ENCODE measurements at places on chromosomes 1 and 21. TPM values are rescaled to one million over a fixed set of nuclear protein-coding genes. Genes with fewer than 3 reads are reported as not detected.

Gene KCNK1
- 1.4 TPM for total RNA-seq

Gene SNRNP40
- total RNA-seq = 58.9 TPM

Gene CHI3L2
- total RNA-seq = 8.5 TPM

Gene LCE3E
- not detected for total RNA-seq

Gene CD1B
- total RNA-seq = not detected

Gene DNAJC11
- total RNA-seq = 25.4 TPM

Gene NHLH1
- total RNA-seq = not detected

Gene SPOCD1
- 3.0 TPM for total RNA-seq

Gene FCRL3
- not detected for total RNA-seq

Gene OR2M3
- total RNA-seq = not detected

Gene SLC2A5
- total RNA-seq = 1.3 TPM

Gene NIBAN1
- 42.6 TPM for total RNA-seq

Gene GRHL3
- total RNA-seq = not detected

Gene SYT6
- total RNA-seq = not detected

All from pericardium fibroblast (primary cell).